ENCODE measurements at places on chromosomes 6 and 20.

DNA sequence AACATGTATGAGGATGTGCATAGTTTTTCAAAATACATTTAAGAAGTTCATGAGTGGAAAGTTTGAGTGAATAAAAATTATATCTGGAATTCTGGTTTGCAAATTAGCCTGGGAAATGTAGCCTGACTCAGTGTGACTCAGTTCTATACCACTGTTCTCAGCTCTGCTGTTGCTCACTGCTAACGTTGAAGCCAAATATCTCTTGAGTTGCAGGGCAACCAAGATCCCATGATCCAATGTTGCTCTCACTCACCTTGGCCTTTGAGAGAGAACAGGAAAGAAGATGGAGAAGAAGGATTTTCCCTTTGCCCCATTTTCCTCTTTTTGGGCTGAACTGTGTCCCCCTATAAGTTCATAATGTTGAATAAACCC lies 28.9 kb downstream of the PSMB9 start:
- H3K27ac ChIP-seq: no peak overlapping the region
- H3K36me3 ChIP-seq: no peaks in the 10 kb centered on the region
- H3K27me3 ChIP-seq: no peaks in the 10 kb centered on the region
- DNase-seq: no peak
- H3K4me3 ChIP-seq: no peak overlapping the region

- H3K27me3 ChIP-seq: peaks cover 82% of the 10 kb centered on the region
- H3K36me3 ChIP-seq: no peaks in the 10 kb centered on the region
- DNase-seq: no peak
- no peak overlapping the region for H3K27ac ChIP-seq
- no peak overlapping the region for H3K4me3 ChIP-seq
Observed at GRCh38 chr6:28782113-28782673, 141.6 kb downstream of the TRIM27 start.

GRCh38 chr6:33570806-33571636 lies 9.1 kb downstream of the BAK1 start:
- H3K27me3 ChIP-seq: no peaks in the 10 kb centered on the region
- H3K4me3 ChIP-seq: peak overlapping the region; percentile 61
- no peak for DNase-seq
- H3K36me3 ChIP-seq: peaks cover 14% of the 10 kb centered on the region
- H3K4me1 ChIP-seq: no peaks in the 10 kb centered on the region

DNA sequence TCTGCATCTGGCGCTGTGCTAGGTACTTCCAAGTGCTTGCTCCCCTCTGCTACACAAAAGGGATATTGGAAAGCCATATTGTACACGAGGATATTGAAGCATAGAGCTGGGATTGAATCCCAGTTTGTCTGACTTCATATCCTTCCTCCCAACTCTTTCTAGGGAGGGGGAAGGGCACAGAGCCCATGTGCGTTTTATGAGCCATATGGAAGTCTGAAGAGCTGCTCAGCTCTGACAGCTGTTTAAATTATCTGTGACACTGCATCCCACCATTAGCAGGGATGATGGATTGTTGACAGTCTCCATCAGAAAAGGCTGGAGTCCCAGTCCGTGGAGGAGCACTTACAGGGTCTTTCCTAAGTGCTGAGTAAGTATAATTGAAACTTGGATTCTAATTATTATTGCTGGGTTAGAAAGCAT lies 18.4 kb downstream of the TIAM2 start:
- H3K36me3 ChIP-seq: no peaks in the 10 kb centered on the region
- H3K4me1 ChIP-seq: peaks cover 13% of the 10 kb centered on the region
- H3K27ac ChIP-seq: no peak overlapping the region
- no peaks in the 10 kb centered on the region for H3K27me3 ChIP-seq

DNA sequence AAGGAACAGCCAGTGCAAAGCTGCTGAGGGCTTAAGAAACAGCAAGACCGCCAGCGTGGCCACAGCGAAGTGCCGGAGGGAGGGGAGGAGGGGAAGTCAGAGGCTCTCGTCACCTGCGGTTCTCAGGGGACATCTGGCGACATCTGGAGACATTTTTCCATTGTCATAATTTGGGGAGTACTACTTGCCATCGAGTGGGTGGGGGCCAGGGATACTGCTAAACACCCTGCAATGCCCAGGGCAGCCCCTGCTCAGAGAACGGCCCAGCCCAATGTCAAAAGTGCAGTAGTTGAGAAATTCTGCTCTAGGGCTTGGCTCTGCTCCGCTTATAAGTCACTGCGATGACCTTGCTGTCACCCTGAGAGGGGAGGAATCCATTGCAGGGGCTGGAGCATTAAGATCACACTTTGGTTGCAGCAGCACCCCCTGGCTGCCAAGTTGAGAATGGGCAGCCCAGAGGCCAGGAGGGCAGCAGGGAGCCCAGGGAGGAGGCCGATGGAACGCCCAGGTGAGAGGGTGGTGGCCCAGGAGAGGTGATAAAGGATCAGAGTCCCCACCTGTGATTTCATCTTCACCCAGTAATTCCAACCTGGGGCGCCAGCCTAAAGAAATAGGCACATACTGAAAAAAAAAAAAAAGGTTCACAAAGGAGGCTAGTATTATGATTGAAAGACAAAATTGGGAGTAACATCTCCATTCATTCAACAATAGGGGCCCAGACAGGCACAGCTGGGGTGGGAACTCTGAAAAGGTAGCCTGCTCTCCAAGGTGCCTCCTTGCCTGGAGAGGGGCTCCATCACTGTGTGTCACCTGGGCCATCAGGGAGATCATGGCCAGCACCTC lies 218.2 kb downstream of the BMP7 start:
- no peaks in the 10 kb centered on the region for H3K27me3 ChIP-seq
- no peak overlapping the region for H3K4me3 ChIP-seq
- H3K27ac ChIP-seq: no peak overlapping the region
- no peaks in the 10 kb centered on the region for H3K36me3 ChIP-seq

DNA sequence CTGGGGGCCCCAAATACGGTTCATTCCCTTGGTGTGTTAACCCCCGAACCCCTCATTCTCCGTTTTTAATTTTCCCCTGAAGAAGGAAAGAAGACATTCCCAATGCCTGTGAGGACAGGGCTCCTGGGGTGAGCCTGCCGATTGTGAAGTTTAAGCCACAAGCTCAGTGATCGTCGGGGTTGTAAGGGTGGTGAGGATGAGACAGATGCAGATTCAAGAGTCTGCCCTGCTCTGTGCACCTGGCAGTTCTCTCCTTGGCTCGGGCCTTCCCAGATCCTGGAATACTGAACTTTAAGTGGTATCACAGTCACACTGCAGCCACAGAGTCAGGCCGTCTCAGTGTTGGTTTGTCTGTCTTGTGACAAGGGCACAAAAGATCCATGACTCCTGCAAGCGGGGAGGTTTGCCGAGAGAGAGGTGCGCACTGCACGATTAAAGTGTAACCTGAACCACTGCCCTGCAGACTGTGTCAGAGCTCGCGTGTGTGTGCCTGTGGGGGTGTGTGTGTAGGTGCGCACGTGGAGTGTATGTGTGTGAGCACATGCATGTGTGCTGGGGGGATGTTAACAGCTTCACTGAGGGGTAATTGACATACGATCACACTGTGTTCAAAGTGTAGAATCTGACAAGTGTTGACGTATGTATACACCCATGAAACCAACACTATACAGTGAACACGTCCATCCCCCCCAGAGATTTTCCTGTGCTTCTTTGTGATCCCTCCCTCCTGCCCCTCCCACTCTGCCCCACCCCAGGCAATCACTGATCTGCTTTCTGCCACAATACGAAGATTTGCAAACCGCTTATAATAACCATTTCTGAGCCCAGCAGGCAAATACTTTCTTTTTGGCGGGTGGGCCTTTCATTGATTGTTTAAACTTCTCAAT lies 38.9 kb downstream of the RPP40 start:
- no peaks in the 10 kb centered on the region for H3K4me1 ChIP-seq
- no peak overlapping the region for H3K4me3 ChIP-seq
- no peak overlapping the region for H3K27ac ChIP-seq
- H3K36me3 ChIP-seq: no peaks in the 10 kb centered on the region

GRCh38 chr6:71211799-71212198 lies 76.8 kb upstream of the OGFRL1 start:
- DNase-seq: no peak
- H3K36me3 ChIP-seq: no peaks in the 10 kb centered on the region
- H3K27ac ChIP-seq: no peak overlapping the region

DNA sequence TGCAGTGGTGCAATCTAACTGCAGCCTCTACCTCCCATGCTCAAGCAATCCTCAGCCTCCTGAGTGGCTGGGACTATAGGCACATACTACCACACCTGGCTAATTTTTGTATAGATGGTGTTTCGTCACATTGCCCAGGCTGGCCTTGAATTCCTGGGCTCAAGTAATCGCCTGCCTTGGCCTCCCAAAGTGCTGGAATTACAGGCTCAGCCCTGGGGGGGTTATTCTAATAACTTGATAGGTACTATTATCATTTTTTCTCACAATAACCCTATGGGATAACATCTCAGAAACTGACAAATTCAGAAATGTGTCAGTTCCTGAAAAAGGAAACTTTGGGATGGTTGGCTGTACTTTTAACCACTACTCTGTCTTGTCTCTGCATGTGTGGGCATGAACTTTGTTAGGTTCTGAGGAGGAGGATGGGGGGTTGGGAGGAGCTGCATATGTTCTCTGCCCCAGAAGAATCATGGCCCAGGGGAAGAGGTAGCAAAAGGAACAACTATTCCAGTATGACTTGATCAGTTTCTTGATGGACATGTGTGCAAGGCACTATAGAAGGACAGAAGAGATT lies 169.9 kb downstream of the CARMIL1 start:
- peaks cover 18% of the 10 kb centered on the region for H3K4me1 ChIP-seq
- H3K27ac ChIP-seq: no peak overlapping the region
- H3K27me3 ChIP-seq: no peaks in the 10 kb centered on the region
- peaks cover 6% of the 10 kb centered on the region for H3K36me3 ChIP-seq

GRCh38 chr6:125549202-125549884 lies 200.1 kb upstream of the HEY2 start:
- no peak overlapping the region for H3K27ac ChIP-seq
- no peaks in the 10 kb centered on the region for H3K36me3 ChIP-seq

DNA sequence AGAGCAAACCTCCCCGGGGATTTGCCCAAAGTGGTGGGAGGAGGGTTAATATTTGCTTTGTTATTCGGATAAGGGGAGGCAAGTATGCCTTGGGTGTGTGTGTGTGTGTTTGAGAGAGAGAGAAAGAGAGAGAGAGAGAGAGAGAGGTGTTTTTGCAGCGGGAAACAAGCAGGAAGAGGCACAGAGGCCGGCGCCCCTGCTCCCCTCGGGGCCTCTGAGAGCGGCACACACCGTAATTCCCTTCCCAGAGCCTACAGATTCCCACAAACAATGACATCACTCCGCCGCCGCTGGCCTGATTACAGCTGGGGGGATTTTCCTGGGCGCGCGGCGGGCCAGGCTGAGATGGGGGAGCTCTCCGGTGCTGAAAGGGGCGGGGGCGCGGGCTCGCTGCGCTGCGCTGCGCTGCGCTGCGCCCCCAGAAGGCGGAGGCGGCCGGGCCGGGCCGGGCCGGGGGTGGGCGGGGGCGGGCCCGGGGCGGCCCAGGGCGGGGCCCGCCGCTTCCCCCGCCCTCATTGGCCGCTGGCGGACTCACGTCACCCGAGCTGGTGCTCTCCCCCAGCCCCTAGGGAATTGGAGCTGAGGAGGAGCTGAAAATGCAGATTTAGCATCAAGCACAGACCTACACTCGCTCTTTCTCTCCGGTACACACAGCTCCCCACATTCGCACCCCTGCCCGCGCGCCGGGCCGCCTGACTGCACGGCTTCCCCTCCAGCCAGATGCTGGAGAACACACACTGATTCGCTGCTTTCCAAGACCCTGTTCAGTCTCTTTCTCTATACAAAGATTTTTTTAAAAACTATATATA lies at the start of gene PCSK2:
Gene PCSK2, plus strand, starts transcription at position 631 of the 809 bp plus-strand sequence. CDS start 266 bp downstream, outside the sequence.
- peak; percentile 88 for DNase-seq
- H3K36me3 ChIP-seq: no peaks in the 10 kb centered on the region
- no peak within 1 kb of the TSS for H3K27ac ChIP-seq
- H3K4me3 ChIP-seq: peak within 1 kb of the TSS; percentile 70

- no peaks in the 10 kb centered on the region for H3K36me3 ChIP-seq
- no peak overlapping the region for H3K4me3 ChIP-seq
- peaks cover 13% of the 10 kb centered on the region for H3K4me1 ChIP-seq
- H3K27ac ChIP-seq: no peak overlapping the region
- DNase-seq: peak; percentile 63
Observed at GRCh38 chr20:51311636-51312479, 230.7 kb downstream of the NFATC2 start.

DNA sequence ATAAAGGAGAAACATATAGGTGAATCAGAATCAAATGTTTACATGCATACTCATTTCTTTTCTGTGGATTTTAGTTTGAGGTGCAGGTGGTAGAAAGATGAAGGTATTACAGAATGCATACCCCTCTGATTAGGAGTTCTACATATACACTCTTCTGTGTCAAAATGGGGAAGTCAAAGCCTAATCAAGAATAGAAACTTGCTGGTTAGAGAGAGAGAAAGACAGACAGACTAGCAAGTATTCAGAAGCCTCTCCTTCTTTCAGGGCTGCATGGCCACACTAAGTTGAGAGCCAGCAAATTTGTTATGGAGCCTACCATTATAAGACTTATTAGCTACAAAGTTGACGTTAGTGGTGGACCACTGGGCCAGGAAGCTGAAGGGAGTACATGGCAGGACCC lies 358.3 kb upstream of the EYS start:
- no peaks in the 10 kb centered on the region for H3K36me3 ChIP-seq
- no peaks in the 10 kb centered on the region for H3K27me3 ChIP-seq
- H3K4me1 ChIP-seq: no peaks in the 10 kb centered on the region
- no peak for DNase-seq
- no peak overlapping the region for H3K27ac ChIP-seq
- no peak overlapping the region for H3K4me3 ChIP-seq

DNA sequence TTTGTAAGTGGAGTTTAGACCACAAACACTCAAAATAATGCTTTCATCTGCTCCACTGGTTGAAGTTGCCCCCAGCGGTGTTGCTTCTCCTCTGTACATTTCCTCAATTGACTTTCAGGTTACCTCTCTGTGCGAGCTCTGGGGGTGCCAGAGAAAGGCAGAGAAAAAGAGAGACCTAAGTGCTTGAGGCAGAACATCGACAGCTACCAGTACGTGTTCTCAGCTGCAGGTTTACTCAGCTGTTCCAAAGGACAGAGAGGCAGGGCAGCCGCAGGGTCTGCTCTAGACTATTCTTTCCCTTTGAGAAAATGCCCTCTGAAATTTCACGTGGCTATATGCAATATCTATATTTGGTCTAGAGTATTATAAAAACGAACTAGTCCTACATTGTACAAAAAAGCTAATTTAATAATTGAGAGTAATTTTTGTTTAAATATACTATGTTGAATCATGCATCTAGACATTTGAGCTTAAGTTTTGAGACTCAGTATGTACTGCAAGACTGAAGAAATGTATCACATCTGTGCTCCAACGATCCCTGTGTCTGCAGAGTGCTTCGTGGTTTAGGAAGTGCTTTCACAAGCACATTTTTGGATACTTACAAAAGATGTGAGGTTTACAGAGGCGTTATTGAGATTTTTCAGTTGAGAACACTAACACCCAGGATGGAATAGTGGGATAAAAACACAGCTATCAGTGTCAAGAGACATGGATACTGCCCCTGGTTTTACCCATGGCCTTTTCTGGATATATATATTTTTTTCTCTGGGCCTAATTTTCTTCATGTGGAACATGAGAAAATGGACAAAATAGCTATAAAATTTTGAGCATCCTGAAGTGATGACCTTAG lies 453.6 kb upstream of the FLRT3 start:
- no peaks in the 10 kb centered on the region for H3K27me3 ChIP-seq
- no peak overlapping the region for H3K27ac ChIP-seq
- no peaks in the 10 kb centered on the region for H3K36me3 ChIP-seq
- no peak overlapping the region for H3K4me3 ChIP-seq
